ENCODE measurements at places on chromosomes 5 and 9. TPM values are rescaled to one million over a fixed set of nuclear protein-coding genes. Genes with fewer than 3 reads are reported as not detected.

DNA sequence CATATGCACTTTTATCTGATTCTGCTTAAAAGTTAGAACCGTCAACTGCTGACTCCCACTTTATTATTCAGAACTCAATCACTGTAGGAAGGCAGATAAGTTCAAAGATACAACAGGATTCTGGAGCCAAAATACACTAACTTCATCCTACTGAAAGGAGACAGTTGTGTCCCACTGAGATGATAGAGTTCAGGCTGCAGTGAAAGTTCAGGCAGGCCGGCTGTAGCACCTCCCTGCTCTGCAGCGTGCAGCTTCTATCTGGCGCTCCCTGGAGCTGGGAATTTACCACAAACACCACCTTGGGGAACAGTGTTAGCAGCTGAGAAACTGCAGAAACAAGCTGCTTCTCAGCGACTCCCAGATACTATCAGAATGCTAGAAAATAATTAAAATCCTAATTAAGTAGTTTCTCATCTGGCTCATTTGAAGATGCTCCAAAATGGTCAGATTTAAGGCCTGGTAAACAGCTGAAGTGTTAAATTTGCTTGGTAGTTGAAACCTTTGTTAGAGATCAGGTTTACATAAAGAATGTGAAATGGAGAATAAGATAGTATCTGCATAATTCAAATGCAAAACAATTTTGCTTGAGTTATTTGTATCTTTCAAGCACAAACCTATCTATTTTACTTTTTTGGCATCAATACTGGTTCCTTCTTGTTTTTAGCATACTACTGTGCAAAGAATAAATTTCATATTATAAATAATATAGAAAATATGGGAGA lies 52.3 kb upstream of the CNTLN start:
- DNase-seq = no peak

DNA sequence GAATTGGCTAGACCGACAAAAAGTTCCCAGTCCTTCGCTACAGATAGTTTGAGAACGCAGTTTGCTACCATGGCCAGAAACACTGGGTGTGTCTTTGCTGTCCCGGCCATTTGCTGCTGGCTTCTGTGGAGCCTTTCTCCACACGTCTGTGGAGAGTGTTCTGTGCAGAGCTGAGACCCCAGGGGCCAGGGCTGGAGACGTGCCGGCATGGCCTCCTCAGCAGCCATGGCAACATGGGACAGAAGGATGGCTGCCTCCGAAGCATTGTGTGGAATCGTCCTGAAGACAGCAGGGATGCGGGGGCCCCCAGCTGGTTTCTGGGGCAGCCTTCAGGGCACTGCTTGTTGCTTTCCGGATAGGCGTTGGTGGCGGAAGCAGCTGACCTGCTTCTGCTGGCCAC lies 142.8 kb downstream of the GADD45G start:
- no peak for DNase-seq

- no peak for DNase-seq
These were observed 49.6 kb upstream of the PTGER4 start for GRCh38 chr5:40630126-40630525.

The STKLD1 gene
- total RNA-seq = 1.0 TPM

- DNase-seq = no peak
These were observed 156.8 kb downstream of the IRX2 start for GRCh38 chr5:2594701-2595100.

- DNase-seq = no peak
These were observed 10.7 kb upstream of the SLC22A5 start for GRCh38 chr5:132358775-132359174.

The GPR150 gene
- not detected for total RNA-seq

- peak; percentile 32 for DNase-seq
These were observed at the start of gene SLC22A5 for GRCh38 chr5:132369474-132370180. SLC22A5 (plus strand) TSS chr5:132369710; CDS start chr5:132369973, 263 bp downstream.

DNA sequence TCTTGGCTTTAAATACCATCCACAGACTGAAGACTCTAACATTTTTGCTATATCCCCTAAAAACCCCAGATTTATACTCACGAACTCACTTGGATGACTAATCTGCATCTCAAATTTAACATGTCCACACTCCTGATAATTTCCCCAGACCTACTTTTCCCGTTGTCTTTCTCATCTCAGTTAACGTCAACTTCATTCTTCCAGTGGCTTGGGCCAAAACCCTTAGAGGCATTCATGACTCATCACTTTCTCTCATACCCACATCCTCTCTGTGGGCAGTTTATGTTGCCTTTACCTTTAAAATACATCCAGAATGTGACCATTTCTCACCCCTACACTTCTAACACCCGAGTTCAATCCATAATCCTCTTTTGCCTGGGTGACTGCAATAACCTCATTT lies 96.7 kb downstream of the EDIL3 start:
- peak; percentile 92 for DNase-seq

The CNTNAP3B gene
- 23.1 TPM for total RNA-seq

DNA sequence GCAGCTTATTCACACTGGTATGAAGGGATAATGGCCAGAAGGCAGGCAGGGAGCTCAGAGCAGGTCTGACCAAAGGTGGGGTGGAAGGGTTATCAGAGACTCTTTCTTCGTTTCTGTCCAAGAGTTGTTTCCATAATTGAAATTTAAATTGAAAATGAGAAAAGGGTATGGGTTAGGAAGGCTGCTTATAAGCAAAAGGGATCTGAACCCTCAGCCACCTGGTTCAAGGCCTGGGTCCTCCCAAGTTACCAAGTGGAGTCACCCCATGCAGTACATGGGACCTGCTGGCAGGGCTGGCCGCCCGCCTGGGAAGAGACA lies 17.8 kb downstream of the EEIG1 start:
- no peak for DNase-seq

DNA sequence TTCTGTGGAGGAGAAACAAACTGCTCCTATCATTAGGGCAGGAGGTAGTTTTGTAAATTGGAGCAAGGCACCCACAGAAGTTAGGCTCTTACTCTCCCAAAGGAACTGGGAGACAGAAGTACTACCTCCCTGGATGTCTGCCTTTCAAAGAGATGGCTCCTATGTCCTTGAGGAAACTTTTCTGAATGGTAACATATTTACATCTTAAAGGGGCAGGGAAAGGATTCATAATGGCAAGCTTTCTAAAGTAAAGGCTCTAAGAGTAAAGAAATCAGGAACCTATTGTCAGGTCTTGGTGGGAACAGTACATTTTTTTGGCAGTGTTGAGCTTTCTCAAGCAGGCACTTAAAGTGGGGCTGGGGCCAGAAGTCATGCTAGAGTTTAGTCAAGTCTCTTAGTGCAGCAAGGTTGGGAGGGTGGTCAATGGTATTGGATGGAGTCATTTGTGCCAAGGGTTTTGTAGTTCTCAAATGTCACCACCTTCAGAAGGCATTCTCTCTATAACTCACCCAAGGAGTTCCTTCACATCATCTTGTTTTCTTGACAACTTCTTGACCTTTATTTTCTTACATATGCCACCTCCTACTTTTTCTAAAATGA lies 26.3 kb upstream of the NDFIP1 start:
- no peak for DNase-seq

GRCh38 chr5:75169516-75169915 lies 67.2 kb downstream of the ANKRD31 start:
- no peak for DNase-seq

GRCh38 chr5:177023303-177023664 lies 788 bp downstream of the ZNF346 start:
- DNase-seq = no peak

DNA sequence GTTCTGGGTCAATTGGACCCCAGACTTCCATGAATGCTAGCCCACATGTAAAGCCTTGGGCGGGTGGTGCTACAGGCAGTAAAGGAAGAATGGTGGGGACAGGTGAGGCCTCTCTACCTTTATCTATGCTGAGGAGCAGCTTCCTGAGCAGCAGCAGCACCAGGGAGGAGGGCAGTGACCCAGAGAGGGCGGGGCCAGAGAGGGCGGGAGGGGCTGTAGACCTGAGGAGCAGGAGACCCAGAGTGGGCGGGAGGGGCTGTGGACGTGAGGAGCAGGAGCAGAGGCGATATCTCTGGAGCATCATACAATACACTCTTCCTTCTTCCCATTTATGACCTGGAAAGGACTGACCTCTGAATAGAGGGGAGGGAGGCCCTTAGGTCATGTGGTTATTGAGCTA lies 165.9 kb downstream of the MTRR start:
- no peak for DNase-seq

GRCh38 chr5:110371011-110371724 lies 355.3 kb downstream of the TMEM232 start:
- DNase-seq = no peak

The CARD6 gene
- total RNA-seq = 8.3 TPM

The LCN9 gene
- not detected for total RNA-seq

DNA sequence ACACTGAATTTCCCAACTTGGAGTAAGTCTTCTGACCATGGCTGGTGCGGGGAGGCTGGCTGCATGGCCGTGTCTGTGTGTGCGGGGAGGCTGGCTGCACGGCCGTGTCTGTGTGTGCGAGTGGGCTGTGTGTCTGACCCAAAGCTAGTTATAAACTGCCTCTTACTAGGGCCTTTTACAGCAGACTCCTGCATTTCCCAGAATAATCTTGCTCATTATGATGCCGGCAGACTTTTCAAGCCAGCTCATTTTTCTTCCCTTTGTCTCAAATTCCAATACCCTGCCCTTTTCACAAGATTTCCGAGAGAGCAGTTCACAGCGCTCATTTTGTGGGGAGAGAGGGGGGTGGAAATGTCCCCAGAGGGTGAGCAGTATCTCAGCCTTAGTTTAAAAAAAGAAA lies 470.7 kb upstream of the BRINP1 start:
- no peak for DNase-seq

DNA sequence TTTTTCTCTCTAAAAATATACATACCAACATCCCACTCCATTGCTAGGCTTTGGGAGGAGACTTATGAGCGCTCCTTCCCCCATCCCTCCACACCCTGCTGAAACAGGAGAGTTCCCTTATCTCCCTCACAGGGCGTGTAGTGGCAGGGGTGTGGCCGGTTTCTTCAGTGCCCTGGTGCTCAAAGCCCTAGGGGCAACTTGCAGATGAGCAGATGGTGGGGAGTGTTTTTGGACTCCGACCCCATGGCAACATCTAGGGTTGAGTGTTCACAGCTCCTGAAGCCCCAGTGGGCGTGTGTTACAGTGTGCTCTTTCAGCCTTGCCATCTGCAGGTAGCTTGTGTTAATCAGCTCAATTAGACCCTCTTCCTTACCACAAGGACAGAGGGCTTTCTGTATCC lies 409.5 kb downstream of the MAT2B start:
- no peak for DNase-seq

The PCDHGB6 gene
- total RNA-seq = 0.02 TPM

- no peak for DNase-seq
These were observed 32.5 kb upstream of the ERBIN start for GRCh38 chr5:65893749-65894430.

GRCh38 chr5:146395193-146395592 lies 51.9 kb upstream of the TCERG1 start:
- no peak for DNase-seq

DNA sequence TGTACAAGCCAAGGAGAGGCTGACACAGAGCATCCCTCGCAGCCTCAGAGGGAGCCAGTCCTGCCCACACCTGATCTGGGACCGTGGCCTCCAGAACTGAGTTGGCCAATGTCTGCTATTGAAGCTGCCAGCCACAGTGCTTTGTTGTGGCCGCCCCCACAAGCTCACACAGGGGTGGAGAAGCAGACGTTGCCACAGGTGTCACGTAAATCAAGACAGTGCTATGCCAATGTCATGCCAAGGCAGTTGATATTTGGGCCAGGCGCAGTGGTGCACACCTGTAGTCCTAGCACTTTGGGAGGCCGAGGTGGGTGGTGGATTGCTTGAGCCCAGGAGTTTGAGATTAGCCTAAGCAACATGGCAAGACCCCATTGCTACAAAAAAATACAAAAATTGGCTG lies 17.3 kb upstream of the TERT start:
- DNase-seq = no peak

DNA sequence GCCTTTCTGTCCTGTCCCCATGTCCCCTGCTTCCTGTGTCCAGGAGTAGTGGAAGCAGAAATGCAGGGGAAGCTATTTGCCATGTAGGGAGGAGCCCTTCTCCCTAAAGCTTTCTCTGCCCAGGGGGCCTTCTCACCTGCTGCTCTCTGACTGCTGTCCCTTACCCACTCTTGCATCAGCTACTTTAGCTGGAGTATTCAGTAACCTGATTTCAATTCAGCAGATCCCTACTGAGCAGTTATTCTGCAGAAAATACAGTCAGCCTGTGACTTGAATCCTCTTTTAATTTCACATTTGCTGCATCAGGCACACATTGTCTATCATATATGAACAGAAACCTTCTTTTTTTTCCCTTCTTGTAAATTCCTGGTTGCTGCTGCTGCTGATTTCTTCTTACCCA lies 90.4 kb downstream of the MVB12B start:
- DNase-seq = no peak

GRCh38 chr5:172983542-172984243 lies at the start of gene ATP6V0E1:
ATP6V0E1 (plus strand) TSS chr5:172983771; CDS start chr5:172983861, 90 bp downstream.
- DNase-seq = peak; percentile 89

DNA sequence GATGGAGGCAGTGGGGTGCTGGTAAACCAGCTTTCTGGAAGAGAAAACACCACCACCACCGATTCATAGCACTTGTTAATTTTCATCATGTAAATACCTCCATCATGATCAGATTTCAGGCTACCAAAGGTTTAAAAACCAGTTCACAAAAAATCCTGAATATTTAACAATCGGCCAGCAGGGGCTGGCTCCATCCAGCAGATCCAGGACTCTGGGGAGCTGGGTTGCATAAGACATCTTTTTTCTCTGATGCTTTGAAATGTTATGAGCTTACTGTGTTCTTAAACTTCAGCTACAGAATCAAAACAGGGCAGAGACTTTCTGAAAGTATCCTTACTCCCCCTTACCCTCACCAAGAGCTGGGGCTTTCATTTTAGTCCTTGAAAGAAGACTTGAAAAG lies 14.6 kb upstream of the RNF183 start:
- DNase-seq = no peak

- DNase-seq = no peak
These were observed 82.9 kb downstream of the COL23A1 start for GRCh38 chr5:178507151-178507932.

DNA sequence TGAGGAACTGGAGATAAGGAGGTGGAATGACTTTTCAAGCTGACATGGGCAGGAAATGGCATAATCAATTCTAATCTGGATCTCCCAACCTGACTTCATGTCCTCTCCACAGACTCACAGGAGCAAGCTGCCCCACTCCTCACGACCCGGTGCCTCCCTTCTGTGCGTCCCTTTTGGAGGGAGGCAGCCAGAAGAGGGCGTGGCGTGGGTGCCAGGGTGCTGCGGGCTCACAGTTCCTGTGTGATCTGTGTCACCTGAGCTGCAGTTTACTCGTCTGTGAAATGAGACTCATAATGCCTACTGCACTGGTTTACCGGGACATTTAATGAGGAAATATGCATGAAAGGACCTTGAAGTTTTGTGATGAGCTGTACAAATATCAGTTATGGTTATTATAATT lies 207.4 kb downstream of the DAB2IP start:
- no peak for DNase-seq

DNA sequence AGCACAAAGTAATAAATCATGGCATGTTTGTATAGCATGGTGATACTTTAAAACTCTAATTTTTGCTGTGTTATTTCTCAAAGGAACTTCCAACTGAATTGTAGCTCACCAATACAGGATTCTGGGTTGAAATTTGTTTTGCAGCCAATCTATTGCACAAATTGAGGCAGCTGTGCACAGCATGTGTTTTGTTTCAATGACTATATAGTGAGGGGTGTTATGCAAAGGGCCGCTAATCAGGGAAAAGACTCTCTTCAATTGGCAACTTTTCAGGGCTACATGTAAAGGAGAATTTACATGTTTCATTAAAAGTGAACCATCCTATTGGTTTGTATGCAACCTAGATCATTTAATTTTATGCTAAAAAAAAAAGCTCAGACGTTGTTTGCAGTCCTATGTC lies 44.6 kb downstream of the PLPPR1 start:
- DNase-seq = no peak

The FBXO10 gene
- total RNA-seq = 7.2 TPM
